Thoracic aorta (tissue), 2 donors: ENCODE measurements at places on chromosomes 4 and X.

- DNase-seq: no peak
Measured at GRCh38 chrX:112941209-112941837, 100.7 kb upstream of the AMOT start.

DNA sequence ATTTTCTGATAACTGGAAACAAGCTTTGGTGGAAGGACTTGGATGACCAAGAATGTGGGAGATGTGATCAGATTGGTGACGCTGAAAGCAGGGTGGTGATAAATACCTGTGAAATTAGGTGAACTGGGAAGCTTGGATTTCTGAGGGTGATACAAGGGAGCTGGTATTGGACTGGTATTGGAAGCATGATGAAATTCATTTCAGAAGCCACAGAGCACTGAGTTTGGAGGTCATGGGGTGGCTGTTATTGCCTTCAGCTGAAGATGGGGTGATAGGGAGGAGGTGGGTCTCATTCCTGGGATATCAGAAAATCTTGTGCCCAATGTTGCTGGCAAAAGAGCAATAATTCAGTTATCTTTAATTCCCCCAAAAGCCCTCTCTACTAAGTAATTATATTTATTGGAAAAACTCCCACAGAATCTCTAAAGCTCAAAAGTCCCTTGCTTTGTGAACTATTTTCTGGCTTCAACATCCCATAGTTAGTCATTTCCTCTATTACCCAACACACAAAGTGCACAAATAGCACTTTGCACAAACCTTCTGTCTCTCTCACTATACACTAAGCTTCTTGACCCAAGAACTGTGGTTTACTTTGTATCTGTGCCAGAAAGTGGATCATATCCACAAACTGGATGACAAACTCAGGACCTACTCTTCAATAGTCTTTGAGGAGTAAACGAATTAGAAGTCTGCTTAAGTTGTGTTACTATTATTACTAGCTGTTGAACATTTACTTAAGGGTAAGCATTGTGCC is 23.1 kb upstream of the CAMK2D start:
- DNase-seq: no peak

DNA sequence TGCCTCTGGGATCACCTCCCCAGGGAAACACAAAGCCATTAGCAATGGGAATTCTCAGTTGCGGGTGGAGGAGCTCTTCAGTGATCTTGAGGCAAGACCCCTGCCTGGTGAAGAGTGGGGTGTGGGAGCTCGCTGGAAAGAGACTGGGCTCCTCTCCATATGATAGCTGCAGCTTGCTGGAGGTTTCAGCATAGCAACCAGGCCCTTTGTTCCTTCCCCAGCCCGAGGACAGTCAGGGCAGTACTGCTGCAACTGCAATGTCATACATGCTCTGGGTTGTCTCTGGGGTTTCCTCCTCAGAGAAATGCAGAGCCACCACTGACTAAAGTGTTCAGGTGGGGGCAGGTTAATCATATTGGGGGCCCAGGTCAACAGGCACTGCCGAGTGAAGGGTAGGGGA is 81.3 kb downstream of the ARHGAP24 start:
- DNase-seq: no peak

GRCh38 chr4:69489856-69490255 is 5.8 kb downstream of the UGT2B4 start:
- DNase-seq: no peak

- DNase-seq: no peak
Measured at GRCh38 chr4:162681212-162681611, 485.5 kb downstream of the NAF1 start.

DNA sequence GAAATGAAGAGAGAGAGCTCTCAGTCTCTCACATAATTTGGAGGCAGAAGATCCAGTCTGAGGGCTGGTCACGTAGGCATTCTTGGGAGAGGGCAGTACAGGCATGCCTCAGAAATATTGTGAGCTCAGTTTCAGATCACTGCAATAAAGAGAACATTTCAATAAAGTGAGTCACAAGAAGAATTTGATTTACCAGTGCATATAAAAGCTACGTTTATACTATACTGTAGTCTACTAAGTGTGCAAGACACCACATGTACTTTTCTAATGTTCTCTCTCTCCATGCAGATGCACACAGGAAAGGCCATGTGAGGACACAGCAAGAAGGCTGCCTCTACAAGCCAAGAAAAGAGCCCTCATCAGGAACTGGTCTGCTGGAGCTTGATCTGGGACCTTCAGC is 583.5 kb upstream of the FAT1 start:
- DNase-seq: no peak

DNA sequence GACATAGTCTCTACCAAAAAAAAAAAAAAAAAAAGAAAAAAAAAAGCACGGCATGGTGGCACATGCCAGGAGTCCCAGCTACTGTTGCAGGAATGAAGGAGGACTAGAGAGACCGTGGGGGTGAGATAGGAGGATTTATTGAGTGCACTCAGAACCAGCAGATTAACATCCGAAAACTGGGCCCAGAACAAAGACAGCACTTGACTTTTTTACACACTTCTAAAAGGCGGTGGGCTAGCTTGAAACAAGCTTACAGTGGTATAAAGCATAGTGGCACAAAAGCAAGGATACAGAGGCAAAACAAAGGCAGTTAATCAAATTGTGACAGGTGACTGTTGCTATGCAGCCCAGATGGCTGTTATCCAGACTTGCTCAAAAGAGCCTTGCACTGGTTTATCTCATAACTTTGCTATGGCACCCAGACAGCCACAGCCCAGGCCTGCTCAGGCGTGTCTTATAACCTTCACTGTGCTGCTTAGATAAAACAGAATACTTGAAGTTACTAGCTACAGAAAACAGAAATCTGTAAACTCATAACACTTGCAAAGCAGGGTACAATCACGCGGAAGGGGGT is 9.9 kb upstream of the PI4K2B start:
- no peak for DNase-seq

GRCh38 chr4:113116414-113117357 is 67.2 kb downstream of the ANK2 start:
- DNase-seq: no peak

DNA sequence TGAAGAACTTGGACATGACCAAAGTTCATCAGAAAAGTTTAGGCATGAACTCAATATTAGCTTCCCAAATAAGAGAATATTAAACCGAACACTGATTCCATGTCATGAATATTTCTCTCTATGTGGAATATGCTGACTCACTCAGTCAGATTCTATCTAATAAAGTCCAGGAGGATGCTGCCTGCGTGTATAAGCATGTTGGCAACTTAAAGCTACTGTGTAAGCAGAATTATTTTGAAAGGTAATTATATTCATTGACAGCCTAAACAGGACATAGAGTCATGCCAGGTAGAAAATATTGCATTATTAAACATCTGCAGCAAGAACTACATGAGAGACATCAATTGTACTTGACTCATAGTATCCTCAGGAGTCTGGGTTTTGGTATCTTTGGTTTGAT is 367.9 kb upstream of the SPOCK3 start:
- no peak for DNase-seq

- DNase-seq: no peak
Measured at GRCh38 chrX:3227526-3227925, 118.9 kb downstream of the MXRA5 start.

- DNase-seq: no peak
Measured at GRCh38 chr4:77501240-77501639, 104.4 kb upstream of the CXCL13 start.

DNA sequence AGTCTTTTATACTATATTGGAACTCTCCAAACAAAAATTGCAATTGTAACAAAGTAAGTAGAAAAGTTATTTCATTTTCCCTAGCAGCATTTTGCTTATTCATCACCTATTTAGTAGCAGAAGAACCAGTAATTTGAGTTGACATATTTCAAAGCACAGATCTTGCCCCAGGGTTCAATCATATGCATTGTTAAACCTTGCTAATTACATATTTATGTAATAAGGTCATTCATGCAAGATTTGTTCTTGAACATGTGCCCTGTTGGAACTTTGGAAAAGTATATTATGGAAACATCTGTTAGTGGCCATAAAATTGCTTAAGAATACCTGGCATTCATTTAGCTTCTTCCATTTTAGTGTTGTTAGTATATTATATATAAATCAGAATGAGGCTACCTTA is 191.7 kb downstream of the TLL1 start:
- no peak for DNase-seq

GRCh38 chrX:78527263-78527662 is 131.9 kb downstream of the RTL3 start:
- no peak for DNase-seq

DNA sequence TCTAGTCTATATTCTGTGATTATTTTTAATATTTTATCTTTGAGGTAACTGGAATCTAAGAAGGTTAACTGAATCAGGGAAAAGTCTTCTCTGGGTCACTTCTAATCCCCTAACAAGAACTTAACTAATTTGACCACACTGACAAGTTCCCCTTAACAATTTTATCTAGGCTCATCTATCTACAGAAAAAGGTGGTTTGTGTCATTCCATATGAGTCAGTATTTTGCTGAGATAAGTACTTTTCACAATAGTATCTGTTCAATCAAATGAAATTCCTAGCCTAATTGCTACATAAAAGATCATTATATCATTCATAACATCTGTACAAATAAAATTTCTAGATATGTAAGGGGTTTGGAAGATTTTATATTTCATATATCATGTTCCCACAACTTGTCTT is 45.6 kb downstream of the COL25A1 start:
- no peak for DNase-seq

- DNase-seq: no peak
Measured at GRCh38 chr4:168551945-168552695, 55.3 kb downstream of the PALLD start.

DNA sequence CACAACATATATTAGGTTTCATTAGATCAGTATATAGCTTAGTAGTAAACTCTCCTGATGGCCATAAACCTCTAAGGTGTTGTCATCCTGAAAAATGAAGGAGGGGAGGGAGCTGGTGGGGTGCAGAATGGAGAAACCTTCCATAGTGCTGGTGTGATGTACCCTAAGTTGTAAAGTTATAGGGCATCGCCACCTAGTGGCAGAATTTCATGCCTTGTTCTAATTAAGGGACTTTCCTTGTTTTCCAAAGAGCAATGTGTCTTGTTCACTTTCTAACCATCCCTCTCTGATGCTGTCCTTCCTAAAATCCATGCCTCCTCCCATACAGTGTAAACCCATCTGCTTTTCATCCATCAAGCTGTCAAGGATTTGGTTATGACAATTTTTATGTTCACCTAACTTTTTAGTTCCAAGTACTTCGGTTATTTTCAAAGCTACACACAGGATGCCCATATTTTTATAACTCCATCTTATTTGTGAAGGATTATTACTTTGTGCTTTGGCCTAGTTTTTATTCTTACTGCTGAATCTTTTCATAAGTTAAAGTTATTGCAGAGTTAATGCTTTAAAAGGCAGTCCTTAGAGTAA is 4.5 kb downstream of the NBDY start:
- DNase-seq: no peak

- DNase-seq: no peak
Measured at GRCh38 chr4:61400439-61401038, 200.4 kb downstream of the ADGRL3 start.

DNA sequence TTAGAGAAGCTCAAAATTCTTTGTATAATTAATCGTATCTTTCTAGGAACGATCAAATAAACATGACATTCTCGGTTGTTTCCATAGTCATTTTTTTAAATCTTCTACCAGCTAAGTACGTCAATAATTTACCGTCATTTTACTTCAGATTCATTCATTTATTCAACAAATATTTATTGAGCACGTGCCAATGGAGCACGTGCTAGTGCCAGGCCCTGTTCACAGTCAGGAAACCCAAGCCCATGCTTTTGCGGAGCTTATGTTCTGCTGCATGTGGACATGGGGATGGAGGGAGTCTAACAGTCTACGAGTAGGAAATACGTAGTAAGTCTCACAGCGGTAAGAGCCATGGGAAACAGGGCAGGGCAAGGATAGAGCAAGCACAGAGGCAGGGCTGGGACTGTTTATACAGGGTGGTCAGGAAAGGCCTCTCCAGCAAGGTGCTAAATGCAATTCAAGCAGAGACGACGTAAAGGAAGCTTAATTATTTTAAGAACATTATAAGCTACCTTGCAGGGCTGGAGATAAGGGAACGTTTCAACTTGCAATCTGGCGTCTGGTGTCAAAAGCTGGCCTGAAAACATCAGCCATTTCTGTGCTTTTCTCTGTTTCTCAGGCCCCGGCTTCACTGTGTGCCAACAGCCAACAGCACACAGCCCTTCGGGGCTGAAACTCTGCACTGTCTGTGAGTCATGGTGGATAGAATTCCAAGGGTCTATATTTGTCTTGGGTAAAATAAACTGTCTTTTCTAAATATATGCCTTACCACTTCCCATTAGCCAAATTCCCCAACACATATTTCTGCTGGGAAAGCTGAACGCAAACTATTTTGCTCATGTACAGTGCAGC is 517.1 kb upstream of the ZFP42 start:
- DNase-seq: peak; percentile 21

DNA sequence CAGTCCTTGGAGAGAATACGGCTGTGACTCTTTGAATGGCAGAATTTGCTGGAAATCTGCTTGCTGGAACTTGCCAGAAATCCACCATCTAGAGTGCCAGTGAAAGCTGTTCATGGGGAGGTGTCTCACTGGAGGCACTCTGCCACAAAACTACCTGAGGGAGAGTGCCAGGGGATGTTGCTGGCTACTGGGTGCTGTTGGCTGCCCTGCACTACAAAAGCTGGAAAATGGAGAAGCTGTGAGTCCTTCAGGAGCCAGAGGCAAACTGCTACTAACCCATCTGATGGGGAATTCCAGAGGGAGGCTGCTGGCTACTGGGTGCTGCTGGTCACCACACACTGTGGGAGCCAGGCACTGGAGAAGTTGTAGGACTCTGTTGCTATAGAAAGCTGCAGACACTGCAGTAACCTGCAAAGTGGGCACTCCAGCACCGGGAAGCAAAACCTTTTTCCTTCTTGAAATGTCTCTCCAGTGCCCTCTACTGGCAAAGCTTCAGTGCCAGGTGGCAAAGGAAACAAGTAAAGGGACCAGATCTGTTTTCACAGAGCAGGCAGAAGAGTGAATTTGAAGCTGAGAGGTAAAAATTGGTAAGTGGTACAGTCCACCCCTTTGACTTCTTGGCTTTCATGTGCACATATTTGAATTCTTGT is 47.8 kb upstream of the HSD17B10 start:
- DNase-seq: no peak

DNA sequence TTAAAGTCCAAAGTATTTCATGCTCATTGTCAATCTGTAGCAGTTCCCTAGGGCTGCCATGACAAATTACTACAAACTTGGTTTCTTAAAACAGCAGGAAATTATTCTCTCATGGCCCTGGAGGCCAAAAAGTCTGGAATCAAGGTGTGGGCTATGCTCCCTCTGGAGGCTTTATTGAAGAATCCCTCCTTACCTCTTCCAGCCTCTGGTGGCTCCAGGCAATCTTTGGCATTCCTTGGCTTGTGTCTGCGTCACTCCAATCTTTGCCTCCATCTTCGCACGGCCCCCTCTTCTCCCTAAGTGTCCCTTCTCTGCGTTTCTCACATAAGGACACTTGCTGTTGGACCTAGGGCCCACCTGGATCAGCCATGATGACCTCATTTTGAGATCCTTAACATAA is 170.4 kb downstream of the SMIM20 start:
- no peak for DNase-seq

DNA sequence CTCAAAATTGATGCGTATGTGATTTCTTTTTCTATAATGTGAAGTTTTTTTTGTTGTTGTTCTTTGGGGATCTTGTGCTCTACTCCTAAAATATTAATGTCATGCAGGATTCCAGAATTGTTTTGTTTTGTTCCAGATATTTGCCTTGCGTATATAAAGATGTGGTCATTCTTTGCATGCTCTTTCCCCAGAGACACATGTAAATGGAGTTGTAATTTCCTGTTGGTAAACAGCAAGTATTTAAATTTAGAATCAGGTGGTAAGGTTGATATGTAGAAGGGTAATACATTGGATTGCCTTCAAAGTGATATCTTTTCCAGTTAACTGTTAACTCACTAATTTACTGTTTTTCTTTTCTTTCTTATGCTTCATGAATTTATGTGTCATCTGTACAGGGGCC is 23.1 kb upstream of the MAGED1 start:
- no peak for DNase-seq
